ENCODE measurements at places on chromosomes 7 and 10. TPM values are rescaled to one million over a fixed set of nuclear protein-coding genes. Genes with fewer than 3 reads are reported as not detected.

Gene CCL24
- not detected for total RNA-seq

Gene DDIT4
- total RNA-seq, result 173 TPM

Gene TMEM213
- total RNA-seq, result not detected

Gene FXYD4
- not detected for total RNA-seq

Gene PGAM2
- total RNA-seq, result 0.51 TPM

Gene GRID1
- total RNA-seq, result not detected

Gene GNGT1
- total RNA-seq, result not detected

Gene ST8SIA6
- total RNA-seq, result 0.34 TPM

Gene TMEM273
- 49.9 TPM for total RNA-seq

Gene TUBAL3
- total RNA-seq, result 0.34 TPM

Gene PRPF18
- 44.1 TPM for total RNA-seq
